ENCODE measurements at places on chromosomes 7 and 10.
A peak's percentile ranks its signal among the peaks of the same experiment; 100 is the strongest.

DNA sequence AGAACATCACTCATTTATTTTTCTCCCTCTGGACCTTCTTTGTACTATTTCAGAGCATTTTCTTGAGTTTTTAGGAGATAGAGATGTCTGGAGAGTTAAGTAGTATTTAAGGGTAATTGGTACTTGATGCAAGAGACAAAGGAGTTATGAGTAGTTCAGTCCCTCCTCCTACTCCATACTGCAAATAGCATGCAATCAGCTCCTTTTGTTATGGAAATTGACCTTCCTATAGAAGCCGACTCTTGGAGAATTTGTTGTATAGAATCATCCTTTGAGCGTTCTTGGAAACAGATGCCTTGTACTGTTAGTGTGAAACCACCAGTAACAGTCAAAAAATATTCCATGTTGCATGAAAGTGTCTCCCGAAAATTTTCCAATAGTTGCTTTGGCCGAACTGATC lies 428.2 kb upstream of the GALNT17 start:
- no peak for DNase-seq

DNA sequence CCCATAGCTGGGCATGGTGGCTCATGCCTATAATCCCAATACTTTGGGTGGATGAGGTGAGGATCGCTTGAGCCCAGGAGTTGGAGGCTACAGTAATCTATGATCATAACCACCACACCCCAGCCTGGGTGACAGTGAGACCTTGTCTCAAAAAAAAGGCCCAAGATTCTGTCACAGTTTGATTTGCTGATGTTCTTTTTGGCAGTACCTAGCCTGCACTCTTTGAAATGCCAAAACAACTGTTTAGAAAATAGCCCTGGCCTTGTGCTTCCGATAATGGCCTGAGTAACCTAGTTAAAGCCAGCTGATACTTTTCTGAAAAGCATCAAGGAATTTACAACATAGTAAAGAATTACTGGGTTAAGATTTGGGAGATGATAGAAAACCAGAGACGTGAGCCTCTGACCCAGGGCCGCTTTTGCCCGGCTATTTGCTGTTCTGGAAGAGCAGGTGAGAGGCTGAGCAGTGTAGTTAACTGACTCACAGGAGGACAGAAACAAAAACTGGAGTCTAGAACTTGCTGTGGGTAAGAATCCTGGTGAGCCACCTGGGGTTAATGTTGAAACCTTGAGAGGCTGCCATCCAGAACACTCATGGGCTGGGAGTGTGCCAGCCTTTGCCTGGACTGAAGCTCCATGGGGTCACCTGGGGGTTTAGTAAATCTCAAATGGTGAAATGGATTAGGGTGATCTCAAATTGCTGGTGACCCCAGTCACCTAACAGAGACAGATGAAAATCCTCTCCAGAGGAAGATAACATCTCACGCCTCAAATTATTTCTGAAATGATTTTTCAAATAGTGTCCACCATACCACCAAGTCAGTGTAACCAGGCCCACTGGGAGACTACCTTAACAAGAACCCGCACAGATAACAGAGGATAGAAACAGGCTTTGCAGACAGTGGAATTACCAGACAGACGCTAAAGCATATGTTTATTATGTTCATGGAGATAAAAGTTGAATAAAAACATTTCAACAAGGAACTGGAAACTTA lies 51.8 kb downstream of the GALNT11 start:
- no peak for DNase-seq

DNA sequence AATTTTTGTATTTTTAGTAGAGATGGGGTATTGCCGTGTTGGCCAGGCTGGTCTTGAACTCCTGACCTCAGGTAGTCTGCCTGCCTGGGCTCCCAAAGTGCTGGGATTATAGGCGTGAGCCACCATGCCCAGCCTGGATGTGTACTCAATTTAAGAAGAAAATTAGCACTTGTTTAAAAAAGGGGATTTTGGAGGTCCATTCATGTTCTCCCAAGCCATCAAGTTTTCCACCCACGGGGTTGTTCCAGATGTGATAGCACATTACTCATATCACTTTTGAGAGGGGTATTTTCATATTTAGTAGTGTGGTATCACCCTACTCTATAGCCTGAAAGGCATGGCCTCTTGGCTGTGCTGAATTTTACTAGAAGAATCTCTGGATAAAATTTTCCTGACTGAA lies 10.5 kb upstream of the SLC26A3 start:
- no peak for DNase-seq

- no peak for DNase-seq
These were observed 128.5 kb upstream of the TNS3 start for GRCh38 chr7:47710201-47710935.

GRCh38 chr10:132347211-132347930 lies 15.4 kb downstream of the LRRC27 start:
- DNase-seq = no peak

DNA sequence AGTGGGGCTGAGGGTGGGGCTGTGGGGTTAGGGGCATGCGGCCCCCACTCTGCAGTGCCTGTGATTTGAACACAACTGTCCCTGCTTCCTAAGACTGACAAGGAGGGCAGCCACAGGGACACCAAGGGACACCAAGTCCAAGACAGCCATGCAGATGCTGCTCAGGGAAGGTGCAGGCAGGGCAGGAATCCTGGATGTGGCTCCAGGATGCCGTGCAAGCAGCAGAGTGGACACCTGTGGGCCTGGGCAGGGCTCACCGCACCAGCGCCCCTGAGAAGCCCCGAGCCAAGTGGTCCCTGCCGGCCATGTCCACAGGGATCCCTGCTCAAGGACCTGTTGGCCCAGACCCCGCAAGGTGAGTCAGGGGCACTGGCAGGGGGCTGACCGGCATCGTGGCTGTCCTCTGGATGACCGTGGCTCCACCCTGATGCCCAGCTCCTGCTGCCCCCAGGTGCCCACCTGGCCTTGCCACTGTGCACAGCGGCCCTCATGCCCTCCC lies 58.5 kb downstream of the STK32C start:
- no peak for DNase-seq

- DNase-seq = no peak
These were observed 35.5 kb upstream of the NCAPG2 start for GRCh38 chr7:158740013-158740656.

DNA sequence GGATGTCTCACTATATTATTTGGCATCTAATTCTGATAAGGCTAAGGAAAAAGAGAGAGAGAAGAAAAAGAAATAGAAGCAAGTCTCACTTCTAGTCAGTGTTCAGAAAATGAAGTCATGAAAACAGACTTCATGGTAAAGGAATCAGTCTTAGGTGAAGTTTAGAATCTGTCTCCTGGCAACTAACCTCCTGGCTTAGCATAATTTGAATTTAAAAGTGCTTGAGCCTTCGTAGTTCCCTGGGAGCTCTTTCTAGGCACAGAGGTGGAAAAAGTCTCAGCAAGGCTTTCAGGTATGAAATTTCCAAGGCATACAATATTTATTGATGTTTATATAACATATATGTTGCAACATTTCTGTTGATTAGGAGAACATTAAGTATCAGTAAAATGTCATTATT lies 10.4 kb downstream of the CHRM2 start:
- DNase-seq = no peak

GRCh38 chr7:155963771-155964195 lies 151.5 kb upstream of the SHH start:
- DNase-seq = no peak

GRCh38 chr10:86348321-86349210 lies 18.0 kb downstream of the GRID1 start:
- DNase-seq = no peak

GRCh38 chr10:70328018-70328417 lies 44.2 kb upstream of the NPFFR1 start:
- no peak for DNase-seq

- no peak for DNase-seq
These were observed 34.4 kb downstream of the RCC1L start for GRCh38 chr7:75039166-75039565.

- DNase-seq = no peak
These were observed 41.4 kb upstream of the ANTXRL start for GRCh38 chr10:46245381-46245900.

DNA sequence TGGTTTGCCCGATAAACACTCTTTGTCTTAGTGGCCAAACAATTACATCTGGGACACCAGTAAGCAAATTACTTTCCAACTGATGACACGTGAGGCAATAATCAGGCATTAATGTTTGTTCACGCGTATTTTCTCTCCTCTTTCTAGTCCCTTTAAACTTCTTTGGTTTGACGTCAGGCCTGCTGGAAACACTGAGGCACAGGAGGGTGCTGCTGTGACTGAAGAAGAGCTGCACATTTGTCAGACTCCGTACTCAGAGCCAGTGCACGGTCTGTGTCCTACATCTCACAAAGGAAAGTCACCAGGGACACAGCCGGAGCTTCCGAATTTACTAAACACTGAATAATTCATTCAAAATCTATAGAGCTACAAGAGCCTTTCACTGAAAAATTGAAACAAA lies 57.6 kb upstream of the ANAPC16 start:
- DNase-seq = no peak

GRCh38 chr10:8360814-8361509 lies 306.5 kb downstream of the GATA3 start:
- no peak for DNase-seq

DNA sequence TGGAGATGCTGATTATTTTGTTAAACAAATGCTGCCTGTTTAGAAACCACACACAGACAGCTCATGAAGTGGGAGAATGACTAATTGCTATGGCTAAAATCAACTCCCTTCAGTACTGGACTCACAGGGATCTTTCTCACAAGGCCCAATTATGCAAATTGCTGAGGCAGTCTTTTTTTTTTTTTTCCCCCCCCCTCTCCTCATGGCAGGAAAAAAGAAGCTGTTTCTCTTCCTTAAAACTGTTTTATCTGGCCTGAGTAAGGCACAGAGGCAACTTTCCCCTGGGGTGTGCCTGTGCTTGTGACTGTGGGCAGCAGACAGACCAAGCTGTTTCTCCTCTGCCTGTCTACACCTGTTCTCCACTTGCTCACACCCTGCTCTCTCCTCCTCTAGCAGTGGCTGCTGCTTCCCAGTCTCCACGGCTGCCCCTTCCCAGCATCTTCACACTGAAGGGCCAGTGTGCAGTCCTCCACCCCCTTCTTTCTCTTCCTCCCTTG lies 65.4 kb upstream of the STEAP1B start:
- peak; percentile 34 for DNase-seq

GRCh38 chr7:151919595-151919994 lies 36.7 kb upstream of the GALNTL5 start:
- DNase-seq = no peak

- DNase-seq = no peak
These were observed 193.3 kb downstream of the RAMP3 start for GRCh38 chr7:45350896-45351295.

DNA sequence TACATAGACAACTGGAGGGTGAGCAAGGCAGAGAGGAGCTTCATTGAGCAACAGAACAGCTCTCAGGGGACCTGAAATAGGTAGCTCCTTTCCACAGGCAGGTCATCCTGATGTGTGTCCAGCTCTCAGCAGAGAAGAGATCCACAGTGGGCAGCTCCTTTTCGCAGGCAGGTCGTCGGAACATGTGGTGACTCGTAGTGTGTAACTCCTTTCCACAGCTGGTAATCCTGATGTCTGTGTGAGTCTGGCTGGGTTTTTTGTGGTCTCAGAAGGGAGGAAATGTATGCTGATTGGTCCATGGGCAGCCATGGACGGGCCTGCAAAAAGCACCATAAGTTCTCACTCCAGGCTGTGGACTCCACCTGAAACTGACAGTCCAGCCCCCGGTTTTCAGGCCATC lies 24.4 kb upstream of the TES start:
- DNase-seq = no peak

- no peak for DNase-seq
These were observed 34.9 kb downstream of the SRPK2 start for GRCh38 chr7:105353752-105354328.

GRCh38 chr10:60823324-60823723 lies 45.0 kb downstream of the CDK1 start:
- DNase-seq = no peak

- no peak for DNase-seq
These were observed 9.8 kb upstream of the AGK start for GRCh38 chr7:141541375-141541774.

- DNase-seq = no peak
These were observed 67.0 kb downstream of the CDK6 start for GRCh38 chr7:92769394-92769699.

DNA sequence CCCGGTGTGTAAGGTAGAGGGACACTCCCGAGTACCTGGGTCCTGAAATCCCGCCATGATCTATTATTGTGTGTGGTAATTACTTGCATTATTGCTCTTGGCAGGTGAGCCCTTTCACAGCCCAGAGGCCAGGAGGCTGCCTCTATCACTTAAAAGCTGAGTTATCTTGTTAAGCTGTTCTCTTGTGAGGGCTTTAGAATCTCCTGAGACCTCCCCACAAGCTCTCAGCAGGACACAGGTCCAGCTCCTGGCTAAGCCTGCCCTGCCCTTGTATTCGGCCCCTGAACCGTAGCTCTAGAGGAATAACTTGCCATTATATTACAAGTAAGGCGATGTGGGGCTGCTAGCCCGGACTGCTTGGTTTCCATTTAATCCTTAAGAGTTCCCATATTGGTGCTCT lies 13.9 kb downstream of the SND1 start:
- no peak for DNase-seq

- DNase-seq = no peak
These were observed 67.6 kb downstream of the FAM53B start for GRCh38 chr10:124676416-124677062.

- DNase-seq = peak; percentile 23
These were observed 1194.4 kb upstream of the SORCS1 start for GRCh38 chr10:108358912-108359311.

- DNase-seq = no peak
These were observed 7.4 kb upstream of the CYCS start for GRCh38 chr7:25132430-25132829.

DNA sequence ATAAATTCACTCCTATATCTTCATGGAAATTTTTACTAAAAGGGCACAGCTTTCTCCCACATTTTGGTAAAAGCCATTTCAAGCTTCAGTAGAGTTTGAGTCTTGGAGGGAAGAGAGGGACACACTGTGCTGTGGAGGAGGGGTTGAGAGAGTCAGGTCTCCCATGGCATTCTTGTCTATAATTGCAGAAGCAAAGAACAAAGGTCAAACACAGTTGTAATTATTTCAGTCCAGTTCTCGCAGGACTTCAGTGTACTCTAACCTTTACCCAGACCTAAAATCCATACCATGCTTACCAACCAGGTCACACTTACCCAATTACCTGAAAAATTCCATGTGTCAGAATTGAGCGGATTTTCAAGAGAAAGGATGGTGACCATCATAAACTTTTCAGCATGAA lies 298.4 kb downstream of the XPNPEP1 start:
- no peak for DNase-seq

- DNase-seq = no peak
These were observed 1.4 kb upstream of the VSTM4 start for GRCh38 chr10:49116509-49117375.

GRCh38 chr10:31030260-31030659 lies 1.4 kb downstream of the ZNF438 start:
- no peak for DNase-seq

- DNase-seq = no peak
These were observed 54.6 kb downstream of the EEPD1 start for GRCh38 chr7:36207451-36208291.

GRCh38 chr10:17076626-17077345 lies 52.8 kb downstream of the CUBN start:
- DNase-seq = no peak
